ENCODE measurements at places on chromosomes 3 and 15.

- no peak for DNase-seq
These were observed 283.1 kb downstream of the GABRG3 start for GRCh38 chr15:27254055-27254454.

- peak; percentile 75 for DNase-seq
These were observed at the start of gene EPHA6 for GRCh38 chr3:96813820-96814650. Gene EPHA6, plus strand, starts transcription at chr3:96814594.

DNA sequence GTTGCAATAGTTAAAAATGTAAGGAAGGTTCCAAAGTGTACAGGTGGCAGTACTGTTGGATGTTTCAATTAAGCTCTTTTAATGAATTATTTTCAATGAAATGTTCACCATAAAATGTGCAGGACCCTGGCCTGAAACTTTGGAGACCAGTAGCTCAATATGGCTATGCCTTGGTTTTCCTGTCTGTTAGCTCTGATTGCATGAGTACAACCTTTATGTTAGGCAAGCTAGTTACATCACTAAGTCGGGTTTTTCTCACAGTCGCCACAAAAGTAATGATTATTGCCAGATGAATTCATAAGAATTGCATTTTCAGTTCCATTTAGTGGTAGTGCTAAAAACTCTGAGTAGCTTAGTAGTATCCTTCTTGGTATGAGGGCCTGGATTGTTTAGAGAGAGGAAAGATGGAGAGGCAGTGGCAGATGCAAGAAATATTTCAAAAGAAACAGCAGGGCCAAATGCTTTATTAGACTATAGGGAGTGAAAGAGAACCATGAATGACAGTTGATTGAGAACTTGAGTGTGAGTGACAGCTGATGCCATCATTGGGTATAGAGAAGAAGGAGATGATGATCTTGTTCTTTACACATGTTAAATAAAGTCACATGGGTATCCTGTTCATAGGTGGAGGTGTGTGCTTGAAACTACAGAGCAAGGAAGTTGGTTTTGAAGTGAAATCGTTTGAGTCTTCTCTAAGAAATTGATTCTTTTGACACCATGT lies 109.5 kb downstream of the AKAP13 start:
- DNase-seq: no peak

DNA sequence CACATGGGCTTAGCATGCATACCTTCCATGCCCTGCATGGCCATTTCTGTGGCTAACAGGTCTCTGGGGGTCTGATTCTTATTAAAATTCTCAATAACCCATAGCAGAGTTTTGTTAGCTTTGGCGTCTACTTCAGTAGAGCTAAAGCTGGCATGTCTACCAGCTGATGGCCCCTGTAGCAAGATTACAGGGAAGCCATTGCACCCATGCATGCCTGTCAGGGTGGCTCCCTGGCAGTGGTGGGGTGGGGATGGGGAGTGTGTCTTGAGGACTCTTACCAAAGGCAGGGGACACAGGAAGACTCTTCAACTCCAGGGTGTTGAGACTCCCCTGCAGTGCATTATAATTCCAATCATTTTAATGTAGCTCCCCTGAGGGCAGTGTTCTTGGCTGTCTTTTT lies 4.7 kb downstream of the KY start:
- no peak for DNase-seq

DNA sequence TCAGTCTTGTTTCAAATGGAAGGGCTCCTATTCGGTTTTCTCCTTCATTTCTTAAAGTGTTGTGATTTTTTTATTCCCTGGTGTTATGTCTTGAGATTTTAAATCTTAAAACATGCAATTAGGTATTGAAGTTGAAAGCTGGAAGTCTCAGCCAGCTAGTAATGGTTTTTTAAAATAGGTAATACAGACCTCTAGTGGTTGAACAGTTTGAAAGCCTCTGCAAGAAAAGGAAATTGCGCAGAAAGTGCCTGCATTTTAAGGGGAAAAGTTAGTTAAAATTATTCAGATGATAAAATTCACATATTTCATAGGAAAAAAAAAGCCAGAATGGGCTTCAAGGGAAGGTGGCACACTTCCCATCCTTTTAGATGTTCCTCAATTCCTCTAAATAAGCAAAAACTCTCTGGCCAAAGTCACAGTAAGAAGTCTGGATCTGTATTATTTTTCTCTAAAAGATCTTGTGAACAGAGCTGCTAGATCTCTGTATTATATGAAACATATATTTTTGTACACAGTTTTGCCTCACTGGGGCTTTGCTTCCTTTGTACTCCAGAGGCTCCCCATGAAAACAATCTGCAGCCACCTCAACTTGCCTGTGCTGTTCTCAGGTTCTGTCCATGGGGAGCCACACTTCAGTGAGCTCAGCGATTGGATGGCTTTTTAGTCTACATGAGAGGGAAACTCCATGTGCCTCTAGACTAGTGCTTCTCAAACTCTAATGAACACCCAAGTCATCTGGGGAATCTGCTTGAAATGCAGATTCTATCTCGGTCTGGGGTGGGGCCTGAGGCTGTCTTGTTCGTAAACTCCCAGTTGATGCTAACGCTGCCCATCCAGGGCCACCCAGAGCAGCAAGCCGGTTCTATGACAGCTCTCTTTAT lies 21.5 kb downstream of the AGTR1 start:
- no peak for DNase-seq

DNA sequence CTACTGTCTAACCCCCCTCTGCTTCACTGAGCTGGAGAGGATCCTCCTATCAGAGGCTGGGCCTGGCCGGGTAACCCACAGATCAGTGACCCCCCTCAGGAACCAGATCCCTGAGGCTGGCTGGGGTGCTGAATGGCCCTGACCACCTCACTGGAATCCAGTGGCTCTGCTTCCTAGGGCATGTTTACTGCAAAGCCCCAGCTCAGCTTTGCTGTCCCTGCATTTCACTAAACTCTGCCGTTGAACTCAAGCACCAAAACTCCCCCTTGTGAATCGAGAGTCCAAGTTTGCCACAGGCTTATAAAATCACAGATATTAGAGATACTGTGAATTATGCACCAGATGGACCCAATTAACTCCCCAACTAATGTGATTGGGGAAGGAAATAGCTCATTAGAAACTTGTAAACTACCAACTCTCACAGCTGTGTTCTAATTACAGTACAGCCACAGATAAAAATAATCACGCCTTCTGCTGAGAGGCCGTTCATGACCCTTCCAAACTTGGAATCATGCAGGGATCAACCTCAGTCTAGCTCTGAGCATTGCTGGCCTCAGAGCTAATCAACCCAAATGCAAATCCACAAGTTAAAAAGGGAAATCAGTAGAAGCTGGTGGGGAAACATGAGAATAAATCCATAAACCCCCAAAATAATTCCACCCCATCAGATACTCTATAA lies 47.0 kb downstream of the OCA2 start:
- no peak for DNase-seq

- DNase-seq: no peak
These were observed 9.1 kb downstream of the PLXND1 start for GRCh38 chr3:129597087-129597999.
